Cerebellar nuclear complex (tissue), 1 donor: ENCODE measurements at places on chromosomes 2 and 18.

DNA sequence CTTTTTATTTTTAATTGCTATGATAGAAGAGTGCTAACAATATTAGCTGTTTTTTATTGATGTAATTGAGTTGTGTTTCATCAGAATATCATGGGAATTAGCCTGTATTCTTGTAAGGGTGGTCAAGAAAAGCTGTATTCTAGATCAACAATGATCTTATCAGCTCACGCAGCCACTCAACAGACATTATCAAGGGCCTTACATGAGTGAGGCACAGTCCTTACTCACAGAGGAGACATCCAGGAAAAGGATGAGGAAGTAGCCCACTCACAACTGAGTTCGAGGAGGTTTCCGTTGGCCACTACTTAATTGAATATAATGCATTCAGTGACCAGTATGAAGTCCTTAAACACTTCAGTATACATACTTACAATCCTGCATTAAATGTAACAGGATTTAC lies 152.5 kb downstream of the AFF3 start:
- no peak for DNase-seq

DNA sequence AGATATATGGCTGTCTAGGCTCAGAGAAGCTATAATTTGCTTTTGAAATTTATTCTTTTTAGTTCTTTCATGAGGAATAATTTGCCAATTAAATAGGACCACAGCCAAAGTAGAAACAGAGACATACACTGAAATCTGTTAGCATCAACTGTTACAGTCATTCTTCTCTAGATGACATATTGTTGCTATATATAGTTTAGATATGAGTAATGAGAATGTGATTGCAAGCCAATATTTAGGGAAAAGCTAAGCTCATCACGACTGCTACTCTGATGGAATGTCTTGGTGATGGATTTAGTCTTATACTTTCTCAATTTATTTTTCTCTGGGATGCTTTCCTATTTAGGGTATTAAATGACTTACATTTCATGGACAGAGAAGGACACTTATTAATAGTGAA lies 259.1 kb downstream of the LNPK start:
- DNase-seq: no peak

GRCh38 chr2:199956062-199956380 lies 639 bp downstream of the MAIP1 start:
- DNase-seq: no peak

DNA sequence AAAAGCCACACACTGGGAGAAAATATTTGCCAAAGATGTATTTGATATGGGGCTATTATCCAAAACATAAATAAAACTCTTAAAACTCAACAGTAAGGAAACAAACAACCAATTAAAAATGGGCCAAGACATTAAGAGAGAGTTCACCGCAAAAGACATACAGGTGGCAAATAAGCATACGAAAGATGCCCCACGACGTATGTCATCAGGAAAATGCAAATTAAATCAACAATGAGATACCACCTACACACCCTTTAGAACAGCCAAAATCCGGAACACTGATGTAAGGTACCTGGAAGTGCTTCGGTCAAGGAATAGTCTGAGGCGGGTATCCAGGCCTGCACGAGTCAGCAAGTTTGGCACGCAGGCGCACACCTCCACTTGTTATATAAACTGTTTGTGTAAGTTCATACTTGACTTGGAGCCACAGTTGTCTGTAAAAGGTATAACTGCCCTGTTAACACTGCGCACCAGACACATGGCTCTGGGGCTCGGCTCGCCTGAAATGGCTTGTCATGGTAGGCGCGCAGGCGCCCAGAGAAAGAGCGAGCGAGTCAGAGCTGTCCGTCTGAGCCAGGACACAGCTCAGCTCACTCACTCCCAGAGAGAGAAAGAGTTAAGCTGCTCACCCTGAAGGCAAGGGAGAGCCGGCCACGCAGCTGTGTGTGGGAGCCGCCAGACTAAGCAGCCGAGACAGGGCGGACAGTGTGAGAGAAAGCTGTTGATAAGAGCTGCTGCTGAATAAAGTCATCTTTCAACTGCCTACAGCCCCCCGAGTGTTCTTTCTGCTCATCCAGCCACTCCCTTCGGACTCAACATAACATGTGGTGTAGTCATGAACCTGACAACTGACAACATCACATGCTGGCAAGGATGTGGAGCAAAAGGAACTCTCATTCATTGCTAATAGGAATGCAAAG lies 87.3 kb downstream of the HNRNPLL start:
- DNase-seq: no peak

DNA sequence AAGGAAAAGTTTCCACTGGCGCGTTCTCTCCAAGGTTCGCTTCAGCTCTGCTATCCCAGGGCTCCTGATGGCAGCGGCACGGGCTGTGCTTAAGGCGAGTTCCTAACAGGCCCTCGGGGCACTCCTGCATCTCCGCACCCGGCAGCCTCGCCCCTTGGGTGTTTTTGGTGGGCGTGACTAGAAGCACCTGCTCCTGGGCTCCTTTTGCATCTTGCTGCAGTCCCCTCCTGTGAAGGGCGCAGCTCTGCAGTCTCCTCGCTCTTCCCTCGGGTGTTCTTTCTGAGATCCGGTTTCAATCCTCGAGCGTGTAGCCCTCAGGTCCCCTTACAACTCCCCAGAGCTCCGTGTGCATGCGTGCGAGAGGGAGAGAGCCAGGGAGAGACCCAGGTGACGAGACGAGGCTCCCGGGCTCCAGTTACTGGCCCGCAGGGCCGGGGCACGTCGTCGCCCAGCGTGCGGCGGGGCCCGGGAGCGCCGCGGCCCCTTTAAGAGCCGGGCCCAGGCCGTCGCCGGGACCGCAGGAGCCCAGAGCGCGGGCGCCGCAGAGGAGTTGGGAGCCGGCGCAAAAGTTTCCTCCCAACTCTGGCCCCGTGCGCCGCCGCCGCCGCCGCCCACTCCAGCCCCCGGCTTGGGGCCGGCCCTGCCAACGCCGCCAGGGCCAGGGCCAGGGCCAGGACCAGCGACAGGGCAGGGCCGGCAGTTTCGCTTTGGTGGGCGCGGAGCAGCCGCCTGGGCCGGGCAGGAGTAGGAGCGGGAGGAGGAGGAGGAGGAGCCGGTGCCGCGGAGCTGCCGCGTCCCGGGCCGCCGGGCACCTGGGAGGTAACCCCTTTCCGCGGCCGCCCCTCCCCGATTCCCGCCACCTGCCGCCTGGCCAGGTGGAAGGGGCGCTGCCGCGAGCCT lies at the start of gene PARD3B:
TSS of gene PARD3B (plus strand) at position 515 of the 900 bp plus-strand sequence. CDS start 525 bp downstream, outside the sequence.
- no peak for DNase-seq

GRCh38 chr18:56770097-56770496 lies 118.9 kb downstream of the WDR7 start:
- DNase-seq: no peak

GRCh38 chr2:85981579-85982247 lies 92.9 kb upstream of the ST3GAL5 start:
- DNase-seq: no peak

DNA sequence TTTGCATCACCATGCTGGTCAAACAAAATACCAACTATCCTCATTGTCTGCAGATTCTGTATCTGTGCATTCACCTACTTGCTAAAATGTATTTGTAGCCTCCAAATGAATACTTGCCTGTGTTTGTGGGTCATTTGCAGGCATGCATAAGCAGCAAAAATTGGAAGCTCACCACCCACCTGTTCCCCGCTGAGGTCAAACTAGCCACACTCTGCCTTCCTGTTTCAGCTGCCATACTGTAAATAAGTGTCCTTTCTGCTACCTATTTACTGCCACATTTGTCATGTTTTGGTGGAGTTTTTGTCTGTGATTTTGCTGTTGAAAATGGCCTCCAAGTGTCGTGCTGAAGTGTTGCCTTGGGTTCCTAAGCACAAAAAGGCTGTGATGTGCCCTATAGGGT lies 50.0 kb upstream of the ACMSD start:
- no peak for DNase-seq

DNA sequence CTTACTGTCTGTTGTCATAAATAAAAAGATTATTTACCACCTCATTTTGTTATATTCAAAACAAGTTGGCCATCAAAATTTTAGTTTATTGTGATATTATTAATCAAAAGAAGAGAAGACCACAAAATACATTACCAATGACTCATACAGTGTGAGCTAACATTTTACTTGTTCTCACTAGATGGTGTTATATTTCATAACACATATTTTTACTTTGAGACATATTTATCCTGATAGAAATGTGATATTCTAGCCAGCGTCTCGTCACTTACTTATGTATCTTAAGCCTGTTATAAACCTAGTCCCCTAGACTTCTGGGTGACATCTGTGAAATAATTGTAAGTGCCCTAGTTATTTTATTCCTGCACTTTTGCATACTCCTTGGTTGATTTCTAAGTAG lies 263.2 kb downstream of the CDH7 start:
- DNase-seq: no peak

DNA sequence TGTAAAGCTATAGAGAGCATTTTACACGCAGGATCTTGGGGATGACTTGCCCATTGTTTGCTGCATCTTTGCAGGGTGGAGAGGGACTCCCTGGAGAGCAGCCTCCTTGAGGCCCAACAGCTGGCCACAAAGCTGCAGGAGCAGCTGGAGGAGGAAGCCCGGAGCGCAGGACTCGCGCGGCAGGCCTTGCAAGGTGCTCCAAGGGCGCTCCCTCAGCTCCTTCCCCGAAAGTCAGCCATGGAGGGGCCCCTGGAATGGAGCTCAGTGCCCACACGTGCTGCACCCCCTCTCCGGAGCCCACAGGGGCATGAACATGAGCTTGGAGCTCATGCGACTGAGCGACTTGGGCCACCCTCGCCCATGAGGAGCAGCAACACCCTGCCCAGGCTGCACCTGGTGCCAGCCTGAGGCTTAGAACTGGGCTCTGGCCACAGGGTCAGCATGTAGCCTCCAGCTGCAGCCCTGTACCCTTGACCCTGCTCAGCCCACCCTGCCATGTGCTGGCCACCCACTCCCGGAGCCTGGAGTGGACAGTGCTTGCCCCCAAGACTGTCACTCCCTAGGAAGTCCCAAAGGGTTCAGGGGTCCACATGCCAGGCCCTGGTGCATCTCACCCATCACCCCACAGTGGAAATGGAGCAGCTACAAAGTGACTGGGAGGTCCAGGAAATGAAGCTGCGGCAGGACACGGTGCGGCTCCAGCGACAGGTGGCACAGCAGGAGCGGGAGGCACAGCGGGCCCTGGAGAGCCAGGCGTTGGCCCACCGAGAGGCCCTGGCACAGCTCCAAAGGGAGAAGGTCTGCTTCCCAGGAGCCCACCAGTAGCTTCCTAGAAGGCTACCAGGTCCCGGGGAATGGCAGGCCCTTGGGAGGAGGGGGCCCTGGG lies 43.0 kb downstream of the CROCC2 start:
- DNase-seq: no peak

DNA sequence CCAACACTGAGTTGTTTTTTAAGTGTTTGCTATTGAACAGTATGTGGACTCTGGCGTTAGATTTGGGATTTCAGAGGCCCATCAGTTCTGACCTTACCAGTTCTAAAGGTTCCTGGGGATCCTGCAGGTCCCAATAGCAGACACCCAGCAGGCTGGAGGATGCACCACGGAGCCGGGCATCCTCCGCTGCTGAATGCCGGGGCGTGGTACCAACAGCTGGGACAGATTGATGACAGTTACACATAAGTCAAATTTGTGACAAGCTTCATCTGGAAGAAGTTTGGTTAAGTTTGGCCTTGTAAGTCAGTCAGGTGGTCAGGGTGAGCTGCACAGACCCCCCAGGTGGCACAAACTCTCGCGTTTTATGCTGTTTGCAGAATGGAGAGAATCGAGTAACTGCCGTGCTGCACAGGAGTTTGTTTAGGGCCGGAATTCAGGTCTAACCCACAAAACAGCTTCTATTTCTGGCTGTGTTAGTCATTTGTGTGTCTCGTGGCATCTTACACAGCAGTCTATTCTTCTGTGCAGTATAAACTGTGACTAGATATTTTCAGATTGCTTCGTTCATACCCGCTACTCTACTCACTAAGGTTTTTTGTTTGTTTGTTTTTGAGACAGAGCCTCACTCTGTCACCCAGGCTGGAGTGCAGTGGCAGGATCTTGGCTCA lies 19.2 kb downstream of the CTDP1 start:
- no peak for DNase-seq

GRCh38 chr2:114553027-114553426 lies 110.6 kb downstream of the DPP10 start:
- no peak for DNase-seq

- no peak for DNase-seq
Observed at GRCh38 chr2:2075875-2076529, 255.1 kb downstream of the MYT1L start.

- no peak for DNase-seq
Observed at GRCh38 chr18:13726972-13727331, 479 bp downstream of the RNMT start.

DNA sequence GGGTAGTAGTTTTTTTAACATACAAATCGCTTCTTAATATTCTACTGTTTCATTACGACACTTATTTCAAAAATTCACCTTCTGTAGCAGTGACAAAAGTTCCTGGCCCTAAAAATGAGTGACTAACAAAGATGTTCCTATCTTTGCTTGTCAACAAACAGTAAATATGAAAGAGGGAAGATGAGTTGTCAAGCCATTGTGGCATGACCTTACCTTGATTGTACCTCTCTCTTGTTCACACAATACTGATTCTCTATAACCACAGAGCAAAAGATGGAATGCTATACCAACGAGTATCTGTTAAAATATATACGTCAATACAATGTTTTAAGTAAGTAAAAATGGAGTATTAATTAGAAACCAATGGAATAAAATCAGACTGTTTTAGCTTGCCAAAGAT lies 14.7 kb upstream of the GCG start:
- no peak for DNase-seq

DNA sequence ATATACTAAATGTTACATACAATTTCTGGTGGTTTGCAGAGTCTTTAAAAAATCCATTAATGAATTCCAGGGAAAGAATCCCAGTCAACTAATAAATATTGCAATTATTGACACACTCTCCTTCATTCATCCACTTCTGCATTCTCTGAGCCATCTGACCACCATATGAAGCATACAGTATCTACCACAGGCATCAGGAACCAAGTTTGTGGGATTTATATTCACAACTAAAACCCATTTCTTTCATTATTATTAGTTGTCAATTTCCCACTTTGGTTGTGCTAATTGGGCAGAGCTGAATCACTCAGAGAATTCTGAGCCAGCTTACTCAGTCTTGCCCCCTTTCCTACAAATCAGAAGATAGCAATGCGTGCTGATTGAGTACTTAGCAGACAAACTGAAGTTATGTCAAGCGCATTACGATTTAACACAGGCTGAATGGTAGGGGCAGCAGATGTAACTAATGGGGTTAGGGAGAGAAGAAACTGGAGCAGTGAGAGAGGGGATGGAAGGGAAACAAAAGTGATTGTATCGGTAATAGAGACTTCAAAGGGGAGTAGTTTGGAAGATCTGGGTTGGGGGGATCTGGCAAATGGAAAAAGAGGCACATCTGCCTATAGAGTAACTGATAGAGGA lies 52.3 kb downstream of the ZEB2 start:
- no peak for DNase-seq

- DNase-seq: no peak
Observed at GRCh38 chr18:79640064-79640672, 39.4 kb upstream of the CTDP1 start.

DNA sequence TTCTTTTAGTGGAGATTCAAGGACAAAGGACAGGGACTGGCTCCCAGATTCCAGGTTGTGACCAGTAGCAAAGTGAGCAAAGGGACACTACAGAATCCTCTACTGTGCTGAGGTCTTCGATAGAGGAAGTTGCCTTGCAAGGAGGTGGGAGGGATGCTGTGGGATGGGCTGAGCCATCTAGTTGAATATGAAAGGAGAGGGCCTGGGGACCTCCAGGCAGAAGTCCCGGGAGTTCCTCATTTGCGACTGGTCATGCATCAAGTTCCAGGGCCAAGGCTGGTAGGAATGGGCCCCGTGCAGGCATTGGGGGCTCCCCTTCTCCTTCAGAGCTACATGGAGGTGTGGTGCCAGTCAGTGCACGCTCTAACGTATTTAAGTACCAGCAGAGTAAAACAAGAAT lies 12.6 kb upstream of the PROM2 start:
- DNase-seq: no peak
